Activated CD4-positive, alpha-beta T cell treated with anti-CD3 and anti-CD28 coated beads, Interleukin-2, amount 10 ng/mL, durations not matched to agents 24 days and 14 days (primary cell): ENCODE measurements at places on chromosomes 13 and 19. TPM values are rescaled to one million over a fixed set of nuclear protein-coding genes. Genes with fewer than 3 reads are reported as not detected.
A peak's percentile ranks its signal among the peaks of the same experiment; 100 is the strongest.

The PGLYRP2 gene
- not detected in 2 replicates for total RNA-seq

The TUBB4A gene
- 2.8 and 3.3 TPM in 2 replicates for total RNA-seq

The ELANE gene
- total RNA-seq: not detected in 2 replicates

The LILRB5 gene
- total RNA-seq: not detected in 2 replicates

The ZNF665 gene
- 2.3 and 2.6 TPM in 2 replicates for total RNA-seq

The KIR2DL4 gene
- not detected in 2 replicates for total RNA-seq

The ZNF491 gene
- total RNA-seq: 0.12 and 0.68 TPM in 2 replicates

The PRMT1 gene
- total RNA-seq: 510 and 512 TPM in 2 replicates

The PINLYP gene
- total RNA-seq: 7.9 and 9.9 TPM in 2 replicates

The AZU1 gene
- not detected in 2 replicates for total RNA-seq

DNA sequence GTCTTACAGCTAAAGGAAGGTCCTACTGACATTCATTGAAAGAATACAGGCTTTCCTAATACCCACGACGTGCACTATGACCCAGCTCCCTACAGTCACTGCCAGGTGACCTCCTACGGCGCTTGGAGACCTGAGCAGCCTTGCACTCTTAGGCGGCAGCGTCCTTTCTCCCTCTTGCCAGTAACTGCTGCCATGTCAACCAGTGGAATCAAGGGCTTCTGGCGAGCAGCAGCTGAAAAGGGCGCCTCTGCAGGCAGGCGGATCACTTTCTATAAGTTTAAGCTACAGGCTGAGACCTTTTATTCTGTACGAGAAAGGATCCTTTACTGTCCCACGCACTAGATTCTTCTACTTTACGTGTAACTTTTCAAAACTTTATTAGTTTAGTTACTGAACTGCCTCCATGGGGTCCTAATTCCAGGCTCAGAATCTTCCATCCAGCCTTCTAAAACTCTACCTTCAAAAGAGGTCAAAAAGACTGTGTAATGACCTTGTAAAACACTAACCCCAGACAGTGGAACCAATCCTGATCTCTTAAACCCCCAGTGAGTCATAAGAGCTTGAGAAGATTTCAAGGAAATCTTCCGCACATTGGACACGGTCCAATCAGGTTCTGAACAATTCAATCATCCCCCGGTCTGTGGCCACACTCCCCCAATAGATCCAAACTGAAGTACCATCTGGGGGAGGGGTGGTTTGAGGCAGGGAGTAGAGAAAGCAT, 1.9 kb downstream of the KCTD12 start:
- peak overlapping the region; percentile 85 for H3K4me3 ChIP-seq
- peaks cover 32% of the 10 kb centered on the region for H3K4me1 ChIP-seq
- H3K27me3 ChIP-seq: peaks cover 27% of the 10 kb centered on the region
- peak; percentile 65 for DNase-seq
- H3K27ac ChIP-seq: peak overlapping the region; percentile 80

DNA sequence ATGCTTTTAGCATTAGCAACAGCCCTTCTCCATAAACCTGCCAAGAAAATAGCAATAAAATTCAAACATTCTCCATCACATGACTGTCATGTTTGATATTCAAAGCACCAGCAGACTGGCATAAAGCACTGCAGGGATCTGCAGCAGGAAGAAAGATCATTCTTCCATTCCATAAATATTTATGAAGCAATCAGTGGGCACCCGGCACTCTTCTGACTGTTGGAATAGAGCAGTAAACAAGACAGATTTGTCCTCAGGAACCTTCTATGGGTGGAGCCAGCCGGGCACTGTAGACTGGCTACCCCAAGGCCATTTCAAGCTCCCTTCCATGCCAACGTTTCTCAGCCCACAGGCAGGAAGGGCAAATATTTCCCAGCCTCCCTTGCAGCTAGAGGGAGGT, 25.5 kb downstream of the PLA2G4C start:
- H3K4me1 ChIP-seq: no peaks in the 10 kb centered on the region
- no peak for DNase-seq
- H3K27me3 ChIP-seq: no peaks in the 10 kb centered on the region
- no peak overlapping the region for H3K27ac ChIP-seq
- H3K4me3 ChIP-seq: no peak overlapping the region

GRCh38 chr13:59782696-59783095, 381.0 kb downstream of the DIAPH3 start:
- H3K27ac ChIP-seq: no peak overlapping the region
- H3K4me1 ChIP-seq: no peaks in the 10 kb centered on the region
- no peaks in the 10 kb centered on the region for H3K27me3 ChIP-seq
- no peak overlapping the region for H3K4me3 ChIP-seq
- no peak for DNase-seq

- H3K36me3 ChIP-seq: peaks cover 40% of the 10 kb centered on the region
- H3K27ac ChIP-seq: no peak overlapping the region
- H3K4me3 ChIP-seq: no peak overlapping the region
- DNase-seq: no peak
- no peaks in the 10 kb centered on the region for H3K27me3 ChIP-seq
Measured at GRCh38 chr19:45021971-45022370, 16.9 kb upstream of the CLASRP start.

- peaks cover 54% of the 10 kb centered on the region for H3K36me3 ChIP-seq
- H3K27me3 ChIP-seq: no peaks in the 10 kb centered on the region
- H3K4me3 ChIP-seq: no peak overlapping the region
- peaks cover 2% of the 10 kb centered on the region for H3K4me1 ChIP-seq
- no peak overlapping the region for H3K27ac ChIP-seq
Measured at GRCh38 chr13:19657872-19658591, 24.6 kb downstream of the MPHOSPH8 start.

- H3K27ac ChIP-seq: no peak overlapping the region
- H3K36me3 ChIP-seq: no peaks in the 10 kb centered on the region
- no peaks in the 10 kb centered on the region for H3K27me3 ChIP-seq
- no peaks in the 10 kb centered on the region for H3K4me1 ChIP-seq
- H3K4me3 ChIP-seq: no peak overlapping the region
- DNase-seq: no peak
Measured at GRCh38 chr13:93559718-93560117, 333.1 kb downstream of the GPC6 start.

GRCh38 chr19:50626011-50626410, 13.7 kb downstream of the SYT3 start:
- DNase-seq: no peak
- no peaks in the 10 kb centered on the region for H3K27me3 ChIP-seq
- no peak overlapping the region for H3K4me3 ChIP-seq
- H3K36me3 ChIP-seq: no peaks in the 10 kb centered on the region
- H3K4me1 ChIP-seq: no peaks in the 10 kb centered on the region

DNA sequence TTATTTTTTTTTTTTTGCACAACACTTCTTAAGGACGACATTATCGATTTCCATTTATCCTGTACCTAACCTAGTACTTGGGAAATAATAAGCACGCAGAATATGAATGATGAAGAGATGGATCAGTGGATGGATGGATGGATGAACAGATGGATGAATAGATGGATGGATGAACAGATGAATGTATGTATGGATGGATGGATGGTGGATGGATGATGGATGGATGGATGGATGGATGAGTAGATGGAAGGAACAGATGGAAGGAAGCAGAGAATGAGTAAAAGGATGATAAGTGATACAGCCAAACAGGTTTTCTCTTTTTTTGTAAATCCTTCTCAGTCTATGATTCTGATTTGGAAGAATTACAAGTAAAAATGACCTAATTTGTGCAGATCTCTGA, 166.9 kb downstream of the COL4A1 start:
- H3K4me1 ChIP-seq: peaks cover 13% of the 10 kb centered on the region
- H3K36me3 ChIP-seq: peaks cover 2% of the 10 kb centered on the region

GRCh38 chr19:2041683-2042484, 9.2 kb downstream of the MKNK2 start:
- H3K4me3 ChIP-seq: peak overlapping the region; percentile 82
- peaks cover 14% of the 10 kb centered on the region for H3K4me1 ChIP-seq
- H3K36me3 ChIP-seq: peaks cover 34% of the 10 kb centered on the region
- H3K27ac ChIP-seq: peak overlapping the region; percentile 94

GRCh38 chr13:35514801-35515502, 38.5 kb upstream of the MAB21L1 start:
- no peaks in the 10 kb centered on the region for H3K4me1 ChIP-seq
- H3K4me3 ChIP-seq: no peak overlapping the region
- H3K27ac ChIP-seq: no peak overlapping the region
- H3K36me3 ChIP-seq: no peaks in the 10 kb centered on the region

DNA sequence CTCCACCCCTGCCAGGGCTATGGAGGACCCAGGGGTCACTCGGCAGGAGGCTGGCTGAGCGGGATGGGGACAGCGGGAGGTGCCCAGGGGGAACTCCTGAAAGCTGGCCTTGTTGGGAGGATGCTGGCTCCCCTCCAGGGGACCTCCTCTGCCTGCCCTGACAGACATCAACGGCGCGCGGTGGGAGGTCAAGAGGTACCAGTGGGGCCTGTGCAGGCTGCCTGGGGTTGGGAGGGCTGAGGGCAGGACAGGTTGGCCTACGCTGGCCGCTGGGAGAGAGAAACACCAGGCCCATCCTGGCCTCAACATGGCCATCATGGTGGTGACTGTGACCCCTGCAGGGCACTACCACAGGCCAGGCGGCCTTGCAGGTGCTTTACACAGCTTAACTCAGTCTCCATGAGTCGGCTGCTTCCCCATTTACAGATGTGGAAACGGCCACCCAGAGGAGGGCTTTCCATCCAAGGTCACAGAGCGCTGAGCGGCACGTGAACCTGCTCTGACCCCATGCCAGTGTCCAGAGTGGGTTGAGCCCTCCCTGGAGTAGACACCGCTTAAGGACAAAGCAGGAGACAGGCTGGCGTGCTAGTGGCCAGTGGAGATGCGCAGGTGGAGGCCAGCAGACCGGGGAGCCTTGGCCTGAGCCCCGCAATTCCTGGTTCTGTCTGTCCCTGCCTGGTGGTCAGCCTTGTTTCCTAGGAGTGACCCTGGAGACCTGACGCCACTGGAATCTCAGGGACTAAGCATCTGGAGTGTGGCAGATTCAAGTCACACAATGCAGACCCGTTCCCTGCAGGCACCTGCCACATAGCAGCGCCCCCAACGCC, 27.6 kb downstream of the CEBPG start:
- H3K4me1 ChIP-seq: no peaks in the 10 kb centered on the region
- H3K36me3 ChIP-seq: no peaks in the 10 kb centered on the region
- no peak overlapping the region for H3K27ac ChIP-seq
- DNase-seq: no peak
- no peak overlapping the region for H3K4me3 ChIP-seq

DNA sequence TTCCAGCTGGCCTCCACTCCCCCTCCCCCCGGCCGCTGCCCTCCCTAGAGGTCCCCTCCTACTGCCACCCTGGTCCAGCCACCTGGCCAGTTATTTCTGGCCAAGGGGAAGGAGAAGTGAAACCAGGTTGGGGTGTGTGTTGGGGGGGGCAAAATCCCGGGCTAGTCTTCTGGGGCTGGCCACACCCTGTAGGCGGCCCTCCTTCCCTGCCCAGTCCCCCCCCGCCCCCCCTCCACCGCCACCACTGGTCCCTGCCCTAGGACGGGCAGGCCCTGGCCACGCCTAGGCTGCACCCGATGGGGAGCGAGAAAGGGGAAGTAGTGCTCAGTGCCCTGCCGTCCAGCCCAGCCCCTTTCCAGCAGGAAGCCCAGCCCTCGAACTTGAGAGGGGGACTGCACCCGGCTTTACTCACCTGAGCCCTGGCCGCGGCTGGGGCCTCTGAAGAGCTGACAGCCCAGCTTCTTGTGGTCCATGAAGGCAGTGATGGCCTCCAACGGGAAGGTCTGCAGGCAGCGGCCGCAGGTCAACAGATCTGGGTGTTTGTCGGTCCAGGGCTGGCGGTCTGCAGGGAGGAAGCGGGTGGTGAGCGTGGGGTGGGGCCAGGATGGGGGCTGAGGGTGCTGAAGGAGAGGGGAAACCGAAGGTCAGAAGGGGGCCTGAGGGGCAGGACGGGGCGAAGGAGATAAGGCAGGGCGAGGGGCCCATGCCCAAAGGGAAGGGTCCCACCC, 813 bp downstream of the ZNF296 start:
- DNase-seq: peak; percentile 83
- no peaks in the 10 kb centered on the region for H3K27me3 ChIP-seq
- H3K4me3 ChIP-seq: peak overlapping the region; percentile 86
- peak overlapping the region; percentile 80 for H3K27ac ChIP-seq
- peaks cover 21% of the 10 kb centered on the region for H3K4me1 ChIP-seq
- peaks cover 10% of the 10 kb centered on the region for H3K36me3 ChIP-seq

- no peak overlapping the region for H3K4me3 ChIP-seq
- H3K36me3 ChIP-seq: no peaks in the 10 kb centered on the region
- no peak overlapping the region for H3K27ac ChIP-seq
- no peaks in the 10 kb centered on the region for H3K4me1 ChIP-seq
- DNase-seq: no peak
Measured at GRCh38 chr13:74338341-74338740, 204.1 kb upstream of the KLF12 start.

DNA sequence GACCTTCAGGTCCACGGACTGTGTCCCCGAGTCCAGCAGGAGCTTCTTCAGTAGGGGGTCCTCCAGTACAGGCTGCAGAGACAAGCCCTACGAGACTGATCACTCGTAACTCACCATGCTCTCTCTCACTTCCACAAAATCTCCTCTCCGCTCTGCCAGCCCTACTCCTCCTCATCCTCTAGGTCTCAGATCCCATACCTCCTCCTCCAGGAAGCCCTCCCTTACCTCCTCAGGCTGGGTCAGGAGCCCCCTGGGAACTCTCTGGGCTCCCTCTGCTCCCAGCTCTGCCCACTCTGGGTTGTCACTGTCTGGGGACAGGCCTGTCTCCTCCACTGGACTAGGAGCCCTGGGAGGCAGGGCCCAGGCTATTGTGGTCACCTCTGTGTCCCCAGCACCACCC, 23.9 kb upstream of the NAPA start:
- peaks cover 1% of the 10 kb centered on the region for H3K27me3 ChIP-seq
- H3K27ac ChIP-seq: no peak overlapping the region
- peaks cover 10% of the 10 kb centered on the region for H3K4me1 ChIP-seq
- no peak overlapping the region for H3K4me3 ChIP-seq
- H3K36me3 ChIP-seq: no peaks in the 10 kb centered on the region
- DNase-seq: no peak

DNA sequence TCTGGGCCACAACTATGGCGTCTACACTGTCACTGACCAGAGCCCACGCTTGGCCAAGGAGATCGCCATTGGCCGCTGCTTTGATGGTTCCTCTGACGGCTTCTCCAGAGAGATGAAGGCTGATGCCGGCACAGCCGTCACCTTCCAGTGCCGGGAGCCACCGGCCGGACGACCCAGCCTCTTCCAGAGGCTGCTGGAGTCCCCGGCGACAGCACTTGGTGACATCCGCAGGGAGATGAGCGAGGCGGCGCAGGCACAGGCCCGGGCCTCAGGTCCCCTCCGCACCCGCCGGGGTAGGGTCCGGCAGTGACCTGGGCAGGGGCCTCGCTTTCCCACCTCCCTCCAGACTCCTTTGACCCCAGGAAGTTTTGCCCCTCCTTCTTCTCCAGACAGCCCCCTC, 7.6 kb downstream of the CILP2 start:
- H3K27ac ChIP-seq: no peak overlapping the region
- H3K4me1 ChIP-seq: peaks cover 6% of the 10 kb centered on the region
- H3K27me3 ChIP-seq: peaks cover 4% of the 10 kb centered on the region

- no peaks in the 10 kb centered on the region for H3K27me3 ChIP-seq
- H3K4me1 ChIP-seq: peaks cover 13% of the 10 kb centered on the region
- no peak overlapping the region for H3K4me3 ChIP-seq
- no peak for DNase-seq
- no peak overlapping the region for H3K27ac ChIP-seq
Measured at GRCh38 chr13:49097374-49097773, 121.7 kb downstream of the FNDC3A start.
